ENCODE measurements at places on chromosomes 11 and 22.

DNA sequence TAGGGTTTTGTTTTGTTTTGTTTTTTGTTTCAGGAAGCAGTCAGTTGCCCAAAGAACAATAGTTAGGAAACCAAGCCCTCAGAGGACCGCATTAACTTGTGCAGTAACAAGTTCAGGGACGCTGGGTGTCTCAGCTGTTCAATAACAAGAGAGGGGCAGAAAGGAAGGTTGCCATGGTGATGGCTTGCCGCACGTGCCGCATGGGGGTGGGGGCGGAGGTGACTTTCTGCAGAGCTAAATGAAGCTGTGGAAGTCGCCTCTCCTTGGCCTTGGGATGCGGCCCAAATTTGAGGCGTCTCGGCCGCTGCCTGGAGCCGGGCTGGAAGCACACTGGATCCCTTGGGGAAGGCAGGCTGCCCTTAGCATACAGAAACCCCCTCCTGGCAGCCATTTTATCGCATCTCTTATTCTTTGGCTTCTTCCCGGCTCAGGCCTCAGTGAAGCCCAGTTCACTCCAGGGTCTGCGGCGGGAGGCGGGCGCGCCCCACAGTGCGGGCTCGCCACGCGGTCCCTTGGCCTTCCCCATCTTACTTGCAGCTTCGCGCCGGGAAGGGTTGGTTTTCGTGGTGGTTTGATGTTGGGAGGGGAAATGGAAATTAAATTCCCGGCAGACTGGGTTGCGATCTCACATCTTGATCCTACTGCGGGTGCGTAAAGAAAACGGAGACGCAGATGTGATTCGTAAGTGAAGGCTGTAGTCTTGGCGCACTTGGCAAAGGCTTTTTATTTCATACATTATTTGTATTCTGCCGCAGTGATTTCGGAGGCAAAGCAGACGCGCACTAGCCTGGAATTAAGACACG is 94.3 kb downstream of the SLC17A6 start:
- DNase-seq: peak; percentile 74

GRCh38 chr11:16669799-16670415 is 68.5 kb upstream of the C11orf58 start:
- DNase-seq: no peak

GRCh38 chr11:58637371-58637770 is 14.9 kb downstream of the CNTF start:
- DNase-seq: no peak

DNA sequence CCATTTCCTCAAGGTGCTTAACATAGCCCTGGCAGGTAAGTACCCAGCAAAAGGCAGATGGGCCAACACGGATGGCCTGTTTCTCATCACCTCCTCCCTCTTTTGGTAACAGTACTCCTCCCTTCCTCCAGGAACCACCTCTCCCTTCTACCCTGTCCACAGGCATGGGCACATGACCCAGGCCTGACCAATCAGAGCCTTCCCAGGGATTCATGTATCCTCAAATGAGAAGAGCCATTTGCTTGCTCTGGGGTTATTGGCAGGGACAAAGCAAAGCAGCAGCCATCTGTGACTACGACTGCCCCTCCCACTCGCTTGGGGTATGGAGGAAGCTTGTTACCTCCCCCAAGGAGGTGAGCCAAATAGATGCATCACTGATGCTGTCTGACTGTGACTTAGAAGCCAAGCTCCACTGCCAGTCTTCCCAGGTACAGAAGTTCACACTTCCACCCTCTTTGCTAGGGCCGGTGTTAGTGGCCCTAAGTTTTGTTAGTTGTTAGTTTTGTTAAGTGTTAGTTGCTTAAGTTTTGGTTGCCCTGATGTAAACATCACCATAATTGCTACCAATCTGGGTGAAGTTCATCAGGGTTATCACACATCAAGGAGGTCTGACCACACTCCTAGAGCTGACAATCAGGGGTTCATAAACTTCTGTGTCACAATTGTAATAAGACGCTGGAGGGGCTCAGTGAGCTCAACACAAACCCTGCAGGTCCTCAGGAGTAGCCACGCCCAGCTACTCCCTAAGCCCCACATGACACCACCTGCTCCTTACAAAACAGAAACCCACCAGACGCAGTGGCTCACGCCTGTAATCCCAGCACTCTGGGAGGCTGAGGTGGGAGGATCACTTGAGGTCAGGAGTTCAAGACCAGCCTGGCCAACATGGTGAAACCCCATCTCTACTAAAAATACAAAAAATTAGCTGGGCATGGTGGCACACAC is 57.3 kb downstream of the ARFGAP3 start:
- DNase-seq: no peak

DNA sequence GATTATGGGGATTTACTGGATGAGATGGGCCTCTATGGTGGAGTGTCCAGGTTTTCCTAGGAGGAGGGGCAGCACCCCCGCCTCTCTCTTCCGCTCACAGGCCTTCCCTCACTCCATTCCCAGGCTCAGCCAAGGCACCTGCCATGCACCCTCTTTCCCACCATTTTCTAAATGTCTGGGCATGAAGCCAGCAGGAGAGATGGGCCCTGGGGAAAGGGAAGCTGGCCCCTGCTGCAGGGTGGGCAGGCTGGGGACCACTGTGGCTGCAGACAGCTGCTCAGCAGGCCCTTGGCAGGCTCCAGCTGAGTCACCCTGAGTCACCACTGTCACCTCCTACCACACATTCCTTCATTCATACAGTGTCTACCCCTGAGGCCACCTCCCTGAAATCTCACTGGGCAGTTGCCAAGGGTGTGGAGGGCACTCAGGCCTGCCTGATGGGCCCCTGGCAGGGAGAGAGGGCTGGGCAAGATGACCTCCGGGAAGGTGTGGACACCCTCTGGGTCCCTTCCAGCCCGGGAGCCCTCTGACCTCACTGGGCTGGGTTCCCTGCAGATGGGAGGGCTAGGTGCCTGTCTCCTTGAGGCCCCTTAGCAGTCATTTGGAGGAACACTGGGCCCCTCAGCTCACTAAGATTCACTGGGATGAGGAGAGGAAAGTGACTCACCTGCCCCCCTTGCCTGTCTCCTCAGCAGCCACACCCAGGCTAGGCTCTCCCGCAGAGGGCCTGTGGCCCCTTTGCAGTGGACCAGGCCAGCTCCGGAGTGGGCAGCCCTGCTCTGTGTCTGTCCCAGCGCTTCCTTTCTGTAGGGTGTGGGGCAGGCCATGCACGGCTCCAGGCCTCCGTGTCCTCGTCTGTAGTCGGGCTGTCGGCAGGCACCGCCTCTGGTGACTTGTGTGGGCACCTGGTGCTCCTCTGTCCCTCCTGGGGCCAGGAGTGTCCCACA is 7.8 kb downstream of the MYEOV start:
- peak; percentile 51 for DNase-seq

GRCh38 chr11:123545726-123546270 is 108.6 kb downstream of the SCN3B start:
- DNase-seq: no peak

DNA sequence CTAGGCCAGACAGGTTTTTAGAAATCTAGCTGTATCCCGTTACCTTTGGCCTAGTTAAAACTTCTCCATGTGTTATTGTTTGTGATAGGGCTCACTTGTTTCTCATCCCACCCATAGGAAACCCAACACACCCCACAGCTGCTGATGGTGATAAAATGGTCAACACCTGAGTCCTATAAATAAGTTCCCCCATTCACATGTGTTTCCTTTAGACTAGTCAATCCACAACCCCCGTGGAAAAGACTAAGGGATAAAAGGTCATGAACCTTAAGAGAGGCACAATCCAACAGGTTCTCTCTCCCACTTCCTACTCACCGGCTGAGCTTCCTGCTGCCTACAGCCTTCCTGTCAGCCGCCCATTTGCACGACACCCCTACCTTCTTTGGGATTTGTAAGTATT is 768.4 kb downstream of the JRKL start:
- DNase-seq: no peak

DNA sequence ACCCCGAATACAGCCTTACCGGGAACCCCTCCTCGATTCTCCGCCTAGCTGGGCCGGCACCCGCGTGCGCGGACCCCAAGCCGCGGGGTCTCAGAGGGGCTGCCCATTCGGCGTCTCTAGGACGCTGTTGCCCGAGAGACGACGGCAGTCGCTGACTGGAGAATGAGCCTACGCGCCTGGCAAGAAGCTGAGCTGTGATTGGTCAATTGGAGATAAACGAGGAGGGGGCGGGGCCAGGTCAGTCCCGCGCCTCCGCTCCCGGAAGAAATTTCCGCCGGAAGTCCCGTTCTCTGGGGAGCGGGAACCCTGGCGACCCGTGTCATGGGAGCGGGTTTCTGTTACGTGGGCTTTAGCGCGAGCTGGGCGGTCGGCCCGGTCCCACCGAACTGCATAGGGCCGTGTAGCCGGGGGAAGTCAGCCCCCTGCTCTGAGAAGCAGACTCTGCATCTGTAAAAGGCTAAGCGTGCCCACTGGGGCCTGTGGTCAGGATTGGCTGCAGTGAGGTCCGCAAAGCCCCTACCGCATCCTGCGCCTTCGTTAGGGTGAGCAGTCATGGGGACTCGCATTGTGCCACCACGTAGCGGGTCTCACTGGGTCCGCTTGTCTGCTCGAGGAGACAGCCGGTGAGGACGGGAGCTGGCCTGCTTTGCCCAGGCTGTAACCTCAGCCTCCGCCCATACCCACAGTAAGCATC is at the start of gene EFCAB6:
EFCAB6 (minus strand) TSS at position 157 of the 694 bp plus-strand sequence. CDS start 29,987 bp downstream, outside the sequence.
- DNase-seq: peak; percentile 91

GRCh38 chr22:37199760-37200108 is 11.7 kb upstream of the C1QTNF6 start:
- no peak for DNase-seq

GRCh38 chr11:6638429-6638828 is 17.2 kb downstream of the DCHS1 start:
- DNase-seq: no peak

GRCh38 chr22:31179345-31179744 is 19.4 kb downstream of the RNF185 start:
- DNase-seq: no peak

DNA sequence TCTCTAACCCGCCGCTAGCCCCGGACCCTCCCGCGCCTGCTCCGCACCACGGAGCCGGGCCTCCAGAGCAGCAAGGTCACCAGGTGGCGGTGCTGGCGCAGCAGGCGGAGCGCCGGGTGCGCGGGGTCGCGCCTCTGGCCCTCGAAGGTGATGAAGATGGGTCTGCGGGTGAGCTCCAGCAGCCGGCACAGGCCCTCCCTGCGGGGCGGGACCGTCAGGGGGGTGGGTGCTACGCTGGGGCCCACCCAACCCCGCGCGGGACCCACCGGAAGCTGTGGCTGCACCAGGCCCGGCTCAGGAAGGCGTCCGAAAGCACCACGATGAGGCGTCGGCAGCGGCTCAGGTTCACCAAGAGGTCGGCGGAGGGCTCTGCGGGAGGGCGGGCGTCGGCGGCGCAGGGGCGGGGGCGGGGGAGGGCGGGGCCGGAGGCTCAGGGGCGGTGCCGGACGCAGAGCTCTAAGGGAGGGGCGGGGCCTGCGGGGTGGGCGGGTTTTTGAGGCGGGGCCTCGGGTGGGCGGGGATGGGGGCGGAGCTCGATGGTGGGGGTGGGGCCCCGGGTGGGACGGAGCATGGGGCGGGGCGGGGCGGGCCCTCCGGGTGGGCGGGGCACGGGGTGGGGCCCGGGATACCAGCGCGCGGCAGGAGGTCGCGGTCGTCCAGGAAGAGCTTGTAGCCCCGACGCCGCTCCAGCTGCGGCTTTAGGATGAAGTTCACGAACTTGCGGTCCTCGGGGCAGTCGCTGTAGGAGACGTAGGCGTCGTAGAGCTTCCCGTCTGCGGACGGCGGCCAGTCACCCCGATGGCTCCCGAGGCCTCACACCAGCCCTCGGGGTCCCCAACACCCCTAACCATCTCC is 7.8 kb downstream of the SIGIRR start:
- peak; percentile 92 for DNase-seq

DNA sequence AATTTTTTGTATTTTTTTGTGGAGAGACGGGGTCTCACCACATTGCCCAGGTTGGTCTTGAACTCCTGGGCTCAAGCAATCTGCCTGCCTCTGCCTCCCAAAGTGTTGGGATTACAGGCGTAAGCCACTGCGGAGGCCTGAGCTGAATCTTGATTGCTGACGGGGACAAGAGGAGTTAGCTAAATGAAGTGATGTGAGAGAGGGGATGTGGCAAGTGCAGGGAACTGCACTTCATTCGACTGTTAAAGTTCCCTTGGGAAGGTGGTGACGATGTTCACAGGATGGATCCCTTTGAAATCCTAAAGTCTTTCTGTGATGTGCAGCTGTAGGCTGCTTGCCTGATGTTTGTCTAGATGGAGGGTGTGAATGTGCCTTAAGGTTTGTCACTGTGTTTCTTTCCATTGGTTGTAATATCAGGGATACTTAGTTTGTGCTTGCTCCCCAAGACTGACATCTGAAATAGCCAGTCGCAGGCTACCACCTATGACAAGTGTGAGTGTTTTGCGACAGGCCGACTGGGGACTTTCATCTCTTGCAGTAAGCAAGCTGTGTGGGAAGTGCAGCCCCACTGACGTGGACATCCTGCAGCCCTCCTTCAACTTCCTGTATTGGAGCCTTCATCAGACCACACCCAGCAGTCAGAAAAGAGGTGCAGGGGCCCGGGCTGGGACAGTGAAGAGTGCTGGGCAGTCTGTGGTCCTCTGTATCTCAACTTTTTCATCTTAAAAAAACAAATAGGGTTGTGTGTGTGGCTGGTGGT is 19.6 kb upstream of the CCDC134 start:
- DNase-seq: peak; percentile 87

DNA sequence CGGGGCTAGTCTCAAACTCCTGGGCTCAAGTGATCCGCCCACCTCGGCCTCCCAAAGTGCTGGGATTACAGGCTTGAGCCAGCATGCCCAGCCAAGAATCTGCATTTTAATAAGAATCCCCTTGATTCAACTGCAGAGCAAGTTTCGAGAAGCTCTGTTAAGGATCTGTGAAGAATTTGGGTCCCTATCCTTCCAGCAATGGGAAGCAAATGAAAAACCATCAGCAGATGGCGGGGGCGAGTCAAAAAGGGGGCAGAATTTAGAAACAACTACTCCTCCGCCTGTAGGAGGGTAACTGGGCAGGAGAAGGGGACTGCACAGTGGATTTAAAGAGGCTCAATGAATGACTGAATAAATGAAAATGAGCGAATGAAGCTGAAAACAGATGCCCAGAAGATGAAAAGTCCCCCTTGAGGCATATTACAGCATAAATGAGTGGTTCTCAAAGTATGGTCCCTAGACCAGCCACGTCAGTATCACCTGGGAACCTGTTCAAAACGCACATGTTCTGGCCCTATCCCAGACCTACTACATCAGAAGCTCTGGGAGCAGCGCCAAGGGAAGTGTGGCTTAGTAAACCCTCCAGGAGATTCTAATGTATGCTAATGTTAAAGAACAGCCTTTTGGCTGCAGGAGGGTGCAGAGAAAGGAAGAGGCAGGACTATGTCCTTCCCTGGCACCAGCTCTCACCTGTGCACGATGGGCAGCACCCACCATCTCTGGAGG is 15.0 kb downstream of the VWCE start:
- no peak for DNase-seq

DNA sequence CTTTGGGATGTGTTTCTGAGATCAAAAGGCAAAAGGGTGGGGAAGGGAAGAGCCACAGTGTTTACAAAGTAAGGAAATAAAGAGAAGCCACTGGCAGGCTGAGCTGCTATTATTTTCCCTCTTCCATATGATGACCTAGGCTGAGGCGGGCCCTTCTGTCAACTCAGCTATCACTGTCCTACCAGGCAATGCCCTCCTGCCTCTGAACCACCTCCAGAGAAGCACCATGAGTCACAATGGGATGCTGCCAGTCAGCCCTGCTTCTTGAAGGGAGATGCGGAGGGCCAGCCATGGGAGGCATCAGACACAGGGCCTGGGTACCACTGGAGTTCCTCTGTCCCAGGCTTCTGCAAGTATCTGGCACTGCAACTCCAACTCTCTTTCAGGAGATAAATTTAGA is 107.9 kb upstream of the BID start:
- no peak for DNase-seq
